ENCODE measurements at places on chromosomes 3 and 15. TPM values are rescaled to one million over a fixed set of nuclear protein-coding genes. Genes with fewer than 3 reads are reported as not detected.

The AMIGO3 gene
- total RNA-seq, result 0.43 TPM

DNA sequence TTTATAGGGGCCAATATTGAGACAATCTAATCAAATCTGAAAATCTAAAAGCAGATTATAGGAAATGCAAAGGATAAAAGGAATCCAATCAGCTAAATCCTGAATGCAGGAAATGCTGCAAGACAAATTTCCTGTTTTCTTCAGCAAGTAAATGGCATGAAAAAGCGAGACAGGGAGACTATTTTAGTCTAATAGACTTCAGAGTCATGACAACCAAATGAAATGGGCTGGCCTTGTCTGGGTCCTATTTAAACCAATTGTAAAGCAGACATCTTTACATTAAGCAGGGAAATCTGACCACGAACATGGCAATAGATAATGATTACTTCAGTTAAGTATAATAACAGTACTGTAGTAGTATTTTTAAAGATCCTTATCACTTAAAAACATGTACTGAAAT, 2.1 kb downstream of the DBR1 start:
- H3K36me3 ChIP-seq, result peaks cover 17% of the 10 kb centered on the region
- DNase-seq, result no peak
- peaks cover 5% of the 10 kb centered on the region for H3K4me1 ChIP-seq

DNA sequence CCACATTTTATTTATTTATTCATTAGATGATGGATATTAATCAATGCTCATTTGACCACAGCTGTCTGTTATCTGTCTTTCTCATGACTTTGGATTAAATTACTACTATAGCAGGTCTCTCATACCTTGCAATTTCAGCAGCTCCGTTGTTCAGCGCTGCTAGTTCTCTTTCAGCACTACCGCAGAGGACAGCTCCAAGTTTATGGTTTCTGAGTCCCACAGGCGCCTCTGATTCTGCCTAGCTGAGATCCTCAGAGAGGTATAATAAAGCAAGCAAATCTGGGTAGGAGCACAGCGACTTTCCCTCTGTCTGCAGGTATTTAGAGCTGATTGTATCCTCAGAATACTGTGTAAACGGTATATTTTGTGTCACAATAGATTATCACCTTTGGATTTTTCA, 204.9 kb downstream of the CNTN4 start:
- H3K4me1 ChIP-seq, result no peaks in the 10 kb centered on the region
- no peak overlapping the region for H3K4me3 ChIP-seq
- no peaks in the 10 kb centered on the region for H3K36me3 ChIP-seq
- H3K27ac ChIP-seq, result no peak overlapping the region
- H3K27me3 ChIP-seq, result no peaks in the 10 kb centered on the region
- no peak for DNase-seq

The CELSR3 gene
- 2.6 TPM for total RNA-seq

The XXYLT1 gene
- 41.0 TPM for total RNA-seq

DNA sequence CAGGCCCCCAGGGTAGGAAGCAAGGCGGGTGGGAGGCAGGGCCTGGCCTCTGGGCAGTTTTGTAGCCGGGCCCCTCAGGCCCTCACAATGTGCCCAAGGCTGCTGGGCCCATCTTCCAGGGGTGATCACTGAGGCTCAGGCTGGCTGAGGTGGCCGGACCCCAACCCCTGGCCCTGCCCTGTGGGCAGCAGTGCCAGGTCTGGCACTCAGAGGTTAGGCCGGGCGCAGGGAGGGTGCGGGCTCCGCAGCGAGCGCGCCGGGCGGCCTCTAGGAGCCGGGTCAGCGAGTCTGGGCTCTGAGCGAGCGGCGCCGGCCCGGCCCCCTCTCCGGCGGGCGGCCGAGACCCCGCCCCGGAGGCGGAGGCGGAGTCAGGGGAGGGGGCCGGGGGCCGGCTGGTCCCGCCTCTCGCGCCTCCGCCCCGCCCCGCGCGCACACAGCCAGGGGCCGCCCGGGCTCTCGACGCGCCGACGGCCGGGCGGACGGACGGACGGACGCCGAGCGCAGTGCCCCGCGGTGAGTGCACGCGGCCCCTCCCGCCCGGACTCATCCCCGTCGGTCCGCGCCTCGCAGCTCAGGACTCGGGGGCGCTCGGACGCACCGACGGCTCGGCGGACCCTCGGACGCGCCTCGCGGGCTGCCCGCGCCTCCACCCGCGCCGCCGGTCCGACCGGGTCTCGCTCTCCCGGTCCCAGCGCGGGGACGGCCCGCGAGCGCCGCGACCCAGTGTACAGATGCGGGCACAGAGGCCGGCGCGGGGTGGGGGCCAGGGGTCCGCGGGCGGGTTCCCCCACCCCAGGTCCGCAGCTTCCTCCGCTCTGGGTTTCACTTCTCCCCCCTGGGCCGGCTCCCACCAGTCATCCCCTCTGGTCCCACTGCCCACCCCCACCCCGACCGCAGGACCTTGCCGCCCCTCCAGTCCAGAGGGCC, at the start of gene FBLN2:
FBLN2 (plus strand) TSS at position 430 of the 927 bp plus-strand sequence. CDS start 21,231 bp downstream, outside the sequence.
- H3K27ac ChIP-seq, result peak within 1 kb of the TSS; percentile 56
- no peaks in the 10 kb centered on the region for H3K36me3 ChIP-seq
- DNase-seq, result peak; percentile 66
- no peaks in the 10 kb centered on the region for H3K27me3 ChIP-seq

DNA sequence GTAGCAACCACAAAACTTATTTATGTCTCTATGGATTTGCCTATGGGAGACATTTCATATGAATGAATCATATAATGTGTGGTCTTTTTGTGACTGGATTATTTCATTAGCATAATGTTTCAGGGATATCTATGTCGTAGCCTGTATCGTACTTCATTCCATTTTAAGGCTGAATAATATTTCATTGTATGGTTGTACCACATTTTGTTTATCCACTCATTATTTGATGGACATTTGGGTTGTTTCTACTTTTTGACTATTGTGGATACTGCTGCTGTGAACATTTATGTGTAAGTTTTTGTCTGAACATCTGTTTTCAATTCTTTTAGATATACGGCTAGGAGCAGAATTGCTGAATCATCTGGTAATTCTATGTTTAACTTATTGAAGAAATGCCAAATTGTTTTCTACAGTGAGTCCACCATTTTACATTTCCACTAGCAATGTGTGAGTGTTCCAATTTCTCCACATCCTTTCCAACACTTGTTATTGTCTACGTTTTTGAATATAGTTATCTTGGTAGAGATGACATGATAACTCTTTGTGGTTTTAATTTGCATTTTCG, 134.4 kb upstream of the DAZL start:
- H3K4me1 ChIP-seq, result no peaks in the 10 kb centered on the region
- no peak for DNase-seq
- no peaks in the 10 kb centered on the region for H3K36me3 ChIP-seq
- no peak overlapping the region for H3K4me3 ChIP-seq
- no peak overlapping the region for H3K27ac ChIP-seq

GRCh38 chr15:78437107-78437761, 782 bp upstream of the IREB2 start:
- peak overlapping the region; percentile 67 for H3K4me3 ChIP-seq
- H3K36me3 ChIP-seq, result no peaks in the 10 kb centered on the region
- DNase-seq, result no peak
- no peaks in the 10 kb centered on the region for H3K27me3 ChIP-seq
- H3K27ac ChIP-seq, result peak overlapping the region; percentile 90

All from ascending aorta (tissue), 2 donors.